ENCODE measurements at places on chromosomes 13 and 19.
A peak's percentile ranks its signal among the peaks of the same experiment; 100 is the strongest.

DNA sequence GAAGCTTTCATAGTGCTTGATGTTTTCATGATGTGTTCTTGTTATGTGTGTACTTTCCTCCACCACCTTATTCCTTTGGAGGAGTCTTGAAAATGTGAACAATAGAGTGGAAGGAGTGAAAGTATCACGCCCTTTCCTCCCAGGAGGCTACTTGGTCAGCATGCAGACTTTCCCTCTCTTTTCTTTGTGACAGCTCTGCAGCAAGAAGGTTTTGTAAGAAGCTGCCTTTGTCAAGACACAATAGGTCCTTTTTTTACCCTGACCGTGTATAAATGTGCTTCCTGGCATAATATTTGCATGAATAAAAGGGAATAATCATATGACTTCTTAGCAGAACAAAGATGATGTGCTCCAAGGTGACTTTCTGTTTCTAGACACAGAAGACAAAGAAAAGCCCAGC is 882.6 kb upstream of the SLITRK5 start:
- no peak for DNase-seq

GRCh38 chr13:52925251-52925650 is 76.8 kb upstream of the PCDH8 start:
- DNase-seq = no peak

- DNase-seq = no peak
Observed at GRCh38 chr19:1266129-1266915, 2.8 kb upstream of the CIRBP start.

DNA sequence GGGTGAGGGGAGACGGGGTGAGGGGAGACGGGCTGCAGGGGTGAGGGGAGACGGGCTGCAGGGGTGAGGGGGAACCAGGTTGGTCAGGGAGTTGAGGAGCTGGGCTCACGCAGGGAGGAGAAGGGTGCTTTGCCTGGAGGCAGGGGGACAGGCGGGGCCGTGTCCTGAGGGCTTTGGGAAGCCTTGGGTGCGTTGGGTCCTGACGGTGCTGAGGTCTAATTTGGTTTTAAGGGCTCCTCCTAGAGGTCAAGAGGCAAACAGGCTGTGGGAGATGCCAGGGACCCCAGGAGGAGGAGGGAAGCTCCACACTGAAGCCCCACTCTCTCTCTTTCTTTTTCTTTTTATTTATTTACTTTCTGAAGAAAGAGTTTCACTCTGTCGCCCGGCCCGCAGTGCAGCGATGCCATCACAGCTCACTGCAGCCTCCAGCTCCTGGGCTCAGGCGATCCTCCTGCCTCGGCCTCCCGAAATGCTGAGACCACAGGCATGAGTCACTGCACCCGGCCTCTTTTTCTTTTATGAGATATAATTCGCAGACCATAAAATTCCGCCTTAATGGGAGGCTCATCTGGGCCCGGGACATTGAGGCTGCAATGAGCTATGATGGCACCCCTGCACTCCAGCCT is 9.3 kb upstream of the MISP start:
- DNase-seq = no peak

- no peak for DNase-seq
Observed at GRCh38 chr13:93771782-93772181, 545.2 kb downstream of the GPC6 start.

DNA sequence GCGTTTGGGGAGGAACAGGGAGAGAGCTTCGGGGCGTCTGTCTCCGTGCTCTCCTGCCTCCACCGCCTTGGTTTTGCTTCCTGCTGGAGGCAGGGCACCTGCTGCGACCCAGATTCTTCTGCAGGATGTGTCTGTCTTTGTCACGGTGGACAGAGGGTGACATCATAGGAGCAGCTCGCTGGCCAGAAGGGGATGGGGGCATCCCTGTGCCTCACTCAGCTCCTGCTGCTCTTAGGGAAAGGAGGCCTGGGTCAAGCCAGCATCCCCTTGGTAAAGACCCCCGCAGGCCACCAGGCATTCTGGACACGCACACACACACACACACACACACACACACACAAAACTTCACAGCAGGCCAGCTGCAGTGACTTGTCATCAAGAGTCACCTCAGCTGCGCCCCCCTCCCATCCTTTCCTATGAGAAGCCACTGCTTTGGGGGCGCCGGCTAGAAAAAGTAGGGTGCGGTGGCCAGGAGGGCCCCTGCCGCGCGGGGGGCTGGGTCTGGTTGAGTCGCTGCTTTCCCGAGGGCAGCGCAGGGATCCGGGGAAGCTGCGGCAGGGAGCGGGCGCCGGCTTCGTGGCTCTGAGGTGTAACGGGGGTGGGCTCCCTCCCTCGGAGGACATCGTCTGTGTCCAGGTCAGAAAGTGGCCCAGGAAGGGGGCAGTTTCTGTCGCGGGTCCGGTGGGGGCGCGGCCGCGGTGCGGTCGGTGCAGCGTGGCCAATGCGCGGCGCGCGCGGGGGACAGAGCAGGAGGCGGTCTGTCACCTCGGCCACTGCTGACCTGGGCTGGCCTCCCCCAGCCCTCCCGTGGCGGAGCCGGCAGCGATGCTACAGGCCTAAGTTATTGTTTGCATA is 15.8 kb upstream of the NPAS1 start:
- no peak for DNase-seq

GRCh38 chr19:48970923-48971395 is 5.8 kb downstream of the FTL start:
- no peak for DNase-seq

GRCh38 chr13:99656844-99657381 is 155.6 kb downstream of the TM9SF2 start:
- DNase-seq = no peak

DNA sequence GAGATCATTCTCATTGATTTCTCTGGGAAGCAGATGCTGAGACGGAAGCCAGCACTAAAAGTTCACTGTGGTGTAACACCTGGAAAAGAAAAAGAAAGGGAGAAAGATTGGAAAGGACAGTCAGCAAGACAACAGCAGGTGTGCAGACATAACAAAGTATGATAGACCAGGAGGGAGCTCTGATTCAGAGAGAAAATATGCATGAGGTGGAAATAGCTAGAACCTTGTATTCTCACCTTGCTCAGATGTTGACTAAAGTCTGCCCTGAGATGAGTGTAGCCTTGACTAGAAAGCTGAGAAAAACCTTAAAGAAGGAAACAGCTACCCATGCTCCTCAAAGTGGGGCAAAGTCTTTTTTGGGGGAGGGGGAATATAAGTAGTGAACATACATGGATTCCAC is 1711.8 kb downstream of the EFNB2 start:
- no peak for DNase-seq

DNA sequence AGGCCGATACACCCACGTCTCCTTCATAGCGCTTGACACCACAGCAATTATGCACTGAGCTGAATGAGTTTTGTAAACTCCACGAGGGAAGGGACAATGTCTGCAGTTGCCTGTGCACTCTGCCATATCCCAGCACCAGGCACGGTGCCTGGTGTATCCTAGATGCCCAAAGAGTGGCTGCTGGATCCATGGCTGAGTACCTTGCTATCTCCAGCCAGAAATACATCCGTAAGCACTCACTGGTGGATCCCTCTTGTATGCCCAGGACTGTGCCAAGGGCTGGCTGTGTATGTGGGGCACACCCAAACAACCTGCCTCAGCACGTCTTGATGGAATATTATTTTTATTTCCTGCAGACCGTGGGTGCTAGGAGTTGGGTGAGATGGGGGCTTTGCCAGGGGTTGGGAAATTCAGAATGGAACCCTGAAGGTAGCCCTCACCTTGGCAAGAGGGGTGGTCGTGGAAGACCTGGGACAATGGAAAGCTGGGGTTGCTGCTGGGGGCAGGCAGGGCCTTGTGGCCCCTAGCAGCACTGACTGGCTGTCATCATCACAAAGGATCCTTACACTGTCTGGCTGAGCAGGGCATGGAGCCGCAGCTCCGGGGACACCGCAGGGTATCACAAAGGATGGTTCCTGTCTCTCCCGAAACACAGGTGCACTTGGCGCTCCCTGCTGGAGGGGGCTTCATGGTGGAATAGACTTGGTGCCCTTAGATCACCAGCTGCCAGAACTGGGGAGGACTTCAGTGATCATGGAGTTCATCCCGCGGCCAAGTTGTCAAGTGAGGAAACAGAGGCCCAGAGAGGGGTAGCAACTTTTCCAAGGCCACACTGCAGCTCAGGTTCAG is 131.3 kb downstream of the URI1 start:
- DNase-seq = no peak

GRCh38 chr13:67971291-67971690 is 741.2 kb upstream of the PCDH9 start:
- DNase-seq = no peak

GRCh38 chr19:45518469-45518826 is 11.2 kb downstream of the VASP start:
- DNase-seq = no peak

DNA sequence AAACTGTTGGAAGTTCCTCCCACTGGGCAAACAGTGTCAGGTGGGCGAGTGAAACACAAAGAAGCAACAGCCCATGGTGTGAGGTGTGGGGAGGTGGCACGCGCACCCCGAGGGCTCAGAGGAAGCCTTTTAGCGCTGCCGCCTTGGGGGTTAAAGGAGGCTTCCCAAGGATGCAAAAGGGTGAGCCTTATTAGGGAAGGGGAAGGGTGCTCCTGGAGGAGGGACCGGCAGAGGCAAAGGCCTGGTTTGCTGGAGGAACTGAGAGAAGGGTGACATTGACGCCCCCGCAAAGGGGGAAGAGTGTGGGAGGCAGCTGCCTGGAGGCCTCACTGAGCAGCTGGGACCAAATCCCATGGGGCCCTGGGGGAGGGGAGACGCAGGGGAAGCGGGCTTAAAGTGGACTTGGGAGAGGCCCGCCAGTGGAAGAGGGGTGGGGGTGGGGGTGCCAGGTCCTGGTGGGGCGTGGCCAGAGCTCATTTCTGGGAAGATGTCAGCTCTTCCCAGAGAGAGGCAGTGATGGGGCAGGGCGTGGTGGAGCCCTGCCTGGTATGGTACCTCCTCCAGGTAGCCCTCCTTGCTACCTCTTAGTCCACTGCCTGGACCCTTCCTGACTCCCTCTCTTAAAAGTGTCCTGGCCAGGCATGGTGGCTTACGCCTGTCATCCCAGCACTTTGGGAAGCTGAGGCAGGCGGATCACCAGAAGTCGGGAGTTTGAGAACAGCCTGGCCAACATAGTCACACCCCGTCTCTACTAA is 12.0 kb upstream of the FCHO1 start:
- DNase-seq = no peak

GRCh38 chr13:31045286-31046081 is 113.0 kb downstream of the TEX26 start:
- peak; percentile 9 for DNase-seq

DNA sequence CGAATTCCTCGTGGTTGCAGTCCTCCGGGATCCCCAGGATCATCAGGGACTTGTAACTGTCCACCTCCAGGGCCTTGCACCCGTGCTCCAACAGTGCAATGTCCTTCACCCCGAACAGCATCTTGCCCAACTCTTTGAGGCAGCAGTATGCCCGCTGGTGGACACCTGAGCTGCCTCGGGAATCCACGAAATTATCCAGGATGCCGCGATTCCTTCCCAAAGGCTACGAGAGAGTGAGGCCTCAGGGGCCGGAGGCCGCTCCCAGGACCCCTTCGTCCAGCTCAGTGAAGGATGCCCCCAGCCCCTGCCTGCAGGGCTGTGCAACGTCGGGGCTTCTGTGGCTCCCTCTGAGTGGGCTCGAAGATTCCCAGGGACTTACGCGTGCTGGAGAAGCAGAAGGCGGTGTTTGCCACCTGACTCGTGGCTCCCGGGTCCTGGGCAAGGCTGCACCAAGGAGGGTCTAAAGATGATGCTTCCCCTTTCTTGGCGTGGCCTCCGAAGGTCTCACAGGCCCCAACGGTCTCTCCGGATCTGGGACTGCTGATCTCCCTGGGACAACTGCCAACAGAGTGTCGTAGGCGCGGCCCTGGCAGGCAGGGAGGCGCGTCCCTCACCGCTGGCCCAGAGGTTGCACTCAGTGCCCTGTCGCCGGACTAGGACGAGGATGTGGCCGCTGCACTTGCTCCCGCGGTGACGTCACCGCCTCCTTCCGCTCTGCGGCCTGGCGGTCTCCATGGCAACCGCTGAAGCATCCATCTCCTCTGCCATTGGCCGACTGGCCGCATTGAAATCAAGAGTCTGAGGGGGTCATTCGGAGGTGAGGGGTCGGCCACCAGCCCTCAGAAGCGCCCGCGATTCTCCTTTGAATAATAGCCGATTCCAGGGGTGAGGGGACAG is at the start of gene PNMA8C:
Gene PNMA8C, minus strand, starts transcription at position 698 of the 897 bp plus-strand sequence. Its CDS starts 577 bp downstream, at position 121.
- DNase-seq = peak; percentile 66

DNA sequence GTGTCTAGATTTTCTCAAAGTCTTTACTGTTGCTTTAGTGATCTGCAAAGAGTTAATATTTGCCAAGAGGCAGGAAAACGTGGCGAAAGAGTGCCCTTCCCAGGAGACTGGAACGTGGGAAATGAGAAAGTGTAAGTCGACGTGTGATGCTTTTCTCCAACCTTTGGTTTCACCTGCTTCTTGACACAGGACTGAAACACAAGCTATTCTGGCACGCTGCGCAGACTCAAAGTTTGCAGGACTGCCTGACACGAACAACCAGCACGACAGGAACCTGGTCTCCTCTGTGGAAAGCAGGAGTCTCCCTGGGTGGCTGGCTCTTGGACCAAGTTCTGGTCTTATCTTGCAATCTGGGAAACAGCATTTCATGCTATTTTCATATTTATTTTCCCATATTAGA is 28.6 kb downstream of the RFXAP start:
- DNase-seq = no peak

DNA sequence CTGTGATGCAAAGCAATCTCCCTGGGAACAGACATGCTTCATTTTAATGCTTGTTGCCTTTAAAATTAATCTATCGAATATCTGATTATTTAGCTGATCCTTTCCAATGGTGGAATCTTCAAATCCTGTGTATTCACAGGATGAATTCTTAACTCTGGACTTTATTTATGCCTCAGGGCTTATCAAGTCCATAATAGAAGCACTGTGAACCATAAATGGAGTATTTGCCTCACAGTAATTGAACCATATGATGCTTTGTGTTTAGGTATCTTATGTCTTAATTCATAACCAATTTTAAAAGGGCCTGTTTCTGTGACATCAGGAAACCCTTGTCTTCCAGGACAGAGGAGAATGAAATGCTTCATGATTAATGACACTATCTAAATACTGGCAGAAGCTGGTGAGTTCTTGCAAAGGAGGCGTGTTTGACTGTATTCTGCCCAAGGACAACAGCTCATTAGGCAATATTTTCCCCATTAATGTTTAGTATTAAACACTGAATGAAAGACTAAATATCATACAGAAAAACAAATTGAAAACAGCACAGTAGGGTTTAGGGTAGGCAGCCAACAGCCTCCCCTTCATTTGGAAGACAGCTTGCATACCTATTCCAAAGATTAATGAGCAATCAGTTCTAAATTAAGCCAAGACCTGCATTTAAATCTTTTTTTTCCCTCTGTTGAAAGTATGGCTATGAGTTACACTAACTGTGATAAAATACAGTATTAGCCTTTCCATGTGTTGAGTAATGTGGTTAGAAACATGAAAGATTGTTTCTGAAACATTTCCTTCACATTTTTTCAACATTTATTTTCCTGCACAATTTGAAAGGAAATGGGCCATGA is 709.4 kb downstream of the PCDH9 start:
- DNase-seq = no peak

- DNase-seq = peak; percentile 86
Observed at GRCh38 chr19:1113030-1113985, 9.5 kb downstream of the GPX4 start.

- no peak for DNase-seq
Observed at GRCh38 chr13:36715841-36716240, 42.0 kb downstream of the SERTM1 start.

GRCh38 chr19:6530386-6531162 is at the start of gene TNFSF9:
Gene TNFSF9, plus strand, starts transcription at chr19:6531026. Its CDS starts 11 bp downstream, at chr19:6531037.
- DNase-seq = peak; percentile 38

- no peak for DNase-seq
Observed at GRCh38 chr13:51035978-51036377, 75.1 kb downstream of the C13orf42 start.

GRCh38 chr13:114313061-114313860 is 1.0 kb upstream of the CHAMP1 start:
- DNase-seq = no peak
